ENCODE measurements at places on chromosomes 4 and X.

GRCh38 chrX:10831716-10832502 is 211.5 kb upstream of the MID1 start:
- DNase-seq, result no peak

DNA sequence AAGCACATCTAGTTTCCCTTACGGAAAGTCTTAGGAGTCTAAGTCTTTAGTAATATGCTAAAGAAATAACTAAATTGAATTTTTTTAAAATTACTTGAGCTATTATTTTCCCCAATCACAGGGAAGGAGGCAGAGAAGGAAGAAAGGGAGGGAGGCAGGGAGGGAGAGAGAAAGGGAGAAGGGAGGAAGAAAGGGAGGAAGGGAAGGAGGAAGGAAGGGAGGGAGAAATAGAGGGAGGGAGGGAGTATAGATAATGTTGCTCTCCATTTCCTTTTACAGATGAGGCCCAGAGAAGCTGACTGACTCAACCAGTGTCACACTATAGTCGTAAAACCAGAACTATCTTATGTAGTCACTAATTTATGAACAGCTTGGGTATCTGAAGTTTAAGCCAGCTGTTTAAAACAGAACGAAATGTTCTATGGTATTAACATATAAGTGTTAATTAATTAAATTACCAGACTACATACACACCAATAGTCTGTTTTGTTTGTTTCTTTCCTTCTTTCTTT is 14.6 kb downstream of the SH3RF1 start:
- DNase-seq, result no peak

DNA sequence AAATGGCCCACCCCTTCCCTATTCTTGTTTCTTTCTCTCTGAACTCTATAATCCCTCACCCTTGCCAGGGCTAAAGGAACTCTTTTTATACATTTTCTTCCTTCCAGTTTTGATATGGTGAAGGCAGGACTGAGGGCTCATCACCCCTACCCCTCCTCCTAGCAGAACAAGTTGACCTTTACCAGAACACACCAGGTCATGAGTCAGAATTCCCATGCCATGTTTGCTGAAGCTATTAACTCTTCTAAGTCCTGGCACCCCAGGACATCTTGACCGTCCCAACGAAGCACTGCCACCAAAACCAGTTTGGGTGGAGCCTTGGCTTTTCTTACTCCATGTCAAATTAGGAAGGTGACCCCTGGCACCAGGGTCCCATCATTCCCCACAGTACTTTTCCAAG is 57.5 kb upstream of the DYNLT3 start:
- no peak for DNase-seq

GRCh38 chrX:9370893-9371292 is 94.0 kb upstream of the TBL1X start:
- no peak for DNase-seq

- no peak for DNase-seq
Observed at GRCh38 chrX:16511796-16512776, 137.9 kb upstream of the S100G start.

- DNase-seq, result no peak
Observed at GRCh38 chr4:74627504-74627903, 166.8 kb downstream of the BTC start.

DNA sequence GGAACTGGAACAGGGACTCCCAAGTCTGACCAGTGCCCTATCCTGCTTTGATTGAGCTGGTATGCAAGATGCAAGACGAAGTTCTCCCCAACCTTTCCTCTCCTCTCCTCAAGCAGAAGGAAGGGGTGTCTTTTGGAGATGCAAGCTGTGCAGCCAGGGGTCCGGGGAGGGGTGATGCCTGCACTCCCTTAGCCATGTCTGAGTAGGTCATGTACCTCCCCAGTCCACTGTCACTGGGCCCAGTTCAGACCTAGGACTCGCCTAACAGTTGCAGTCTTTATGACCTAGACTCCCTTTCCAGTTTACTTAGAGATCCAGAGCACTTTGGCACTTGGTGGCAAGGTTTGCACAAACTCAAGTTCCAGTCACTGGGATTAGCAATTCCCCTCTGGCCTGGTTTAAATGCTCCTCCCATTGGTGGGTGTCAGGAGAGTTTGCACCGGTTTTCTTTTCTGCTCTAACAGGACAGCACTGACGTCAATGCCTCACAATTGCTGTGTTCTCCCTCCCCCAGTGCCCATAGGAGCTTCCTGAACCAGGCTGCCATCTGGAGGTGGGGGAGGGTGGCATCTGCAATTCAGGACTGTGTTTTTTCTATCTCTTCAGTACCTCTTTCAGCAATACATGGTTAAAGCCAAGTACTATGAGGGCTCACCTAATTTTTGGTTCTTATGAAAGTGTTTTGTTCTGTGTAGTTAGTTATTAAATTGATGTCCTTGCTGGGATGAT is 782.2 kb downstream of the ARAP2 start:
- DNase-seq, result no peak

DNA sequence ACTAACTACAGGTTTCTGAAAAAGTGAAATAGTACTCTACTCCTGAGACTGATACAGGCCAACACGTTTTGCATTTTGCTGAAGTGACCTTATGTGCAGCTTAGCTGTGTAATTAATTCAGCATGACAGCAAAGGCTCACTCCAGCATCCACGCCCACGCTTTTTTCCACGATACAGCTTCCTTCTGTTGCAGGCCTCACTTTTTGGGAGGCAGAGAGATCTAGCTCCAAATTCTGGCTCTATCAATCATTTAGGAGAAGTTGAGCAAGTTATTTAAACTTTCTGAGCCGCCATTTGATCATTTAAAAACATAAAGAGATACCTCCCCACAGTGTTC is 160.3 kb downstream of the AFAP1 start:
- no peak for DNase-seq

DNA sequence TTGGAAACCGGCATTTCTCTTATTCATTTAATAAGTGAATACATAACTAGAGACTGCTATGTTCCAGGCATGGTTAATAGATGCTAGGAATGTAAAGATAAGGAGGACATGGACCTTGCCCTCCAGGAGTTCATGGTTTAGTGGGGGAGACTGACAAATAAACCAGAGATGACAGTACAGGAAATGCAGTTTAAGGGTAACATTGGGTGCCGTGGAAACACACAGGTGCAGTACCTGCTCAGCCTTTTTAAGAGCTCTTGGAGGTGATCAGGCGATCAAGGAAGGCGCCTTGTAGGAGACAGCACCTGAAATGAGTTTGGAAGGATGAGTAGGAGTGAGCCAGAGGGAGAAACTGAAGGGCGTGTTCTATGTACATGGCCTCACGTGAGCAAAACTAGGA is 145.8 kb downstream of the AASDH start:
- no peak for DNase-seq

DNA sequence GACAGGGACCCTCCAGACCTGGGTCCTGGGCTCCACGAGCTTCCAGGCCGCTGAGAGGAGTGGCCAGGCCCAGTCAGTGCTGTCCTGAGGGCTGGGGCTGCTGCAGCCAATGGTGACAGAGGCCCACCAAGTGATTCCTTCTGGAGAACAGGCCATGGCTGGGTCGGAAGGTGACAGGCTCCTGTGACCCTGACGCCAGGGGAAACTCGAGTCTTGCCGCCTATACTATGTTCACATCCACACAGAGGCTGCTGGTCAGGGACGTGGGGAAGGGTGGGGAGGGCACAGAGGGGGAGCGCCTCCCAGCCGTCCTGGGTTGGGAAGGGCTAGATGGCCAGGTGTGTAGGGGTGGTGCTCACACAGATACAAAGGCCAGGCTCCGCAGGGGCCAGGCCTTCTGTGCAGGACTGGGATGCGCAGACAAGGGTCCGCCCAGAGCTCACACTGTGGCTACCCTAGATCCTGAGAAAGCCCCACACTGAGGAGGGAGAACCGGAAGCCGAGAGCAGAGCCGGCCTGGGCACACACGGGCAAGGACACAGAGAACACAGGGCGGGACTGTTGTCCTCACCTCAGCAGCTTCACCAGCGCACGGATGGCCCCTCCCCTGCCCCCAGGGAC is 81.4 kb downstream of the HTRA3 start:
- DNase-seq, result no peak

- DNase-seq, result no peak
Observed at GRCh38 chr4:90299373-90299772, 172.2 kb downstream of the CCSER1 start.

- DNase-seq, result no peak
Observed at GRCh38 chr4:139682741-139683151, 17.1 kb downstream of the MGST2 start.

DNA sequence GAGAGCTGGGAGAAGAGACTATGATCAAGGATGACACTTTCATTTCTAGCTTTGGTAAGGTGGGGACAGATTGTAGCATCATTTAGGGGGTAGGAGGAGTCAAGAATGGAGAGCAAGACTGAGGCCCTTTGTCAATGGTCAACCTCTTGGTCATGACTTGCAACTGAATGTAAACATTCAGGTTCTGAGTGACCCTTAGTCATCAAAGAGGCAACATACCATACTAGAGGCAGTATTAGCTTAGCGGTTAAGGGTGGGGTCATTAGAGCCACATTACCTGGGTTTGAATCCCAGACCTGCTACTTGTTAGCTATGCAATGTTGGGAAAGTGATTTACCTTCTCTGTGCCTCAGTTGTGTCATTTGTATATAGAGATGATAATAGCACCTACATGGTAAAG is 76.5 kb downstream of the MED28 start:
- no peak for DNase-seq

- no peak for DNase-seq
Observed at GRCh38 chr4:38696697-38697096, 32.7 kb downstream of the KLF3 start.

- DNase-seq, result no peak
Observed at GRCh38 chr4:36747277-36748129, 466.1 kb downstream of the DTHD1 start.

All from activated naive CD4-positive, alpha-beta T cell treated with anti-CD3 and anti-CD28 coated beads, Interleukin-2, amount 50 U/mL, for 16 hours (primary cell).